Stimulated activated CD8-positive, alpha-beta memory T cell treated with anti-CD3 and anti-CD28 coated beads, Interleukin-4, amount 100 ng/mL, for 1 hour (primary cell): ENCODE measurements at places on chromosomes 6 and 20.

- DNase-seq = no peak
These were observed 1.1 kb downstream of the MGME1 start for GRCh38 chr20:17969884-17970409.

GRCh38 chr6:131966443-131966842 is 15.3 kb upstream of the CCN2 start:
- no peak for DNase-seq

- no peak for DNase-seq
These were observed 144.4 kb upstream of the SSTR4 start for GRCh38 chr20:22890594-22891300.

DNA sequence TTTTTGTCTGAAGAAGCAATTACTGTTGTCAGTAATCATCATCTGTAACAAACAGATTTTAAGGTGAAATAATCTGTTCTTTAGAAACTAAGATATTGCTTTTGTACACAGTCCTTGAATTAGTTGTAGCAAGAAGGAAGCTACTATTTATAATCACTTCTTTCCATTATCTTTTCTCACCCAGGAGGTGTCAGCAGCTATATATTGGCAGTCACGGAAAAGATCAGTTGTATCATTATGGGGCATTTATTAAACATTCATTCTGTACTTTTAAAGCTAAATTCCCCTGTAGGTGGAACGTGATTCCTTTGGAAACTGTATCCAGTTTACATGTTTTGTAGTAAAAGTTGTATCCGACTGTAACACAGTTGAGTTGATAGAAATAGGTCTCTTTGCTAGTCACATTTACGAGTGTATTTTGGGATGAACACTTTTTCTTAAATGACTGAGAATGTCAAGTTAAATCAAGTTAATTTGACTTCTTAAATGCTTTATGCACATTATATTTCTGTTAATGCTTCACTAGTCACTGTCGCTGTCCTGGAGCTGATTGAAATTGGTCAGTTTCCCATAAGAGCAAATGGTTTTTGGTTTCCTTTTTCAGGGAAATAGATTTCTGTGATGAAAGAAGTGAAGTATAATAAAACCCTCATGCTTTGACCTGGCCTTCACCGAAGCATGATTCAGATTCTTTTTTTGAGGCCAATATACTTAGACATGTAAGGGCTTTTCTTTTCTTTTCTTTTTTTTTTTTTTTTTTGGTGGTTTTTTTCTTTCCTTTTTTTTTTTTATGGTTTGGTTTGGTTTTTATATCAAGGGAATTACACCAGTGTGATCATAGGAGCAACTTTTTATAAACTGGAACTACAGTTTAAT is 5.1 kb downstream of the QKI start:
- no peak for DNase-seq

DNA sequence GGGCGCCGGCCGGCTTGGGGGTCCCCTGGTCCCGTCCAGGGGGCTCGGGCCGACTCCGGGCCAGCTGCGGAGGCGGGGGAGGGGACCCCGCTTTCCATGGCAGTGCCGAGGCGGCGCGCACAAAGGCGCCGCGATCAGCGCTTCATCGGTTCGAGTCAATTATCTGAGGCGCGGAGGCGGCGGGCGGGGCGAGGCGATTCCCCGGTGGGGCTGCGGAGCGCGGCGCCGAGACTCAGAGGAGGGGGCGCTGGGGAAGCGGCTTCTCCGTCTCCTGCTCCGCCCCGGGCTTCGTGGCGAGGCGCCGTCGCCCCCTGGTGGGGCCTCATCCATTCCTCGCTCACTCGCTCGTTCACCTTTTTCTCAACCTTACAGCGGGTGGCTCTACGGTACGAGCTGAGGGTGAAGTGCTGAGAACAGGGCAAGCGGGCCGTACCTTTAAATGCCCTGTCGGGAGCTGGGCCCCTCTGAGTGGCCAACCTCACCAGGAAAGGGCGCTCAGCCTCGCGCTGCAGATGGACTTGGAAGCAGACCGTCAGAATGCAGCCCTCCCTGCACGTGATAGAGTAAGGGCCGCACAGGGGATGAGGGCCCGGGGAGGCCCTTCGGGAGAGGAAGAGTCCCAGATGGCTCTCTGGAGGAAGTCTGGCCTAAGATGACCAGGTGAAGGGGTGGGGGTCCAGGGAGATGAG is 39.9 kb downstream of the SLC52A3 start:
- DNase-seq = no peak

DNA sequence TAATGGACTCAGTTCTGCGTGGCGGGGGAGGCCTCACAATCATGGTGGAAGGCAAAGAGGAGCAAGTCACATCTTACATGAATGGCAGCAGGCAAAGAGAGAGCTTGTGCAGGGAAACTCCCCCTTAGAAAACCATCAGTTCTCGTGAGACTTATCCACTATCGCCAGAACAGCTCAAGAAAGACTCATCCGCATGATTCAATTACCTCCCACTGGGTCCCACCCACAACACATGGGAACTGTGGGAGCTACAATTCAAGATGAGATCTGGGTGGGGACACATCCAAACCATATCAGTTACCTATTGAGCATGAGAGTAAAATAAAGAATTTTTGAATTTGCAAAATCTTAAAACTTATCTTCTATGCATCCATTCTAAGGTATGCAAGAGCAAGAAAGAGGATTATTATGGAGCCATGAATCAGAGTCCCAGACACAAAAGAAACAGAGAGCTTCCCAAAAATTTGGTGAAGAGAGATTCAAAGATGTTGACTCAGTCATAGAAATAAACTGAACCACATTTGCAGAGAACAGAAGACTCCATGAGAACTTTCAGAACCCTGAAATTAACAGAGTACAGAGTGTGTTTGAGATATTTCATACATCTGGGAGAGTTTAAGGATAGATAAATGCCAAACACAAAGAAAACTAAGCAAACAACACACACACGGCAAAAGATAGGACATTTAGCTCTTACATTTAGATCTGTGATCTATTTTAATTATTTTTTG is 17.1 kb upstream of the MOXD1 start:
- DNase-seq = no peak

DNA sequence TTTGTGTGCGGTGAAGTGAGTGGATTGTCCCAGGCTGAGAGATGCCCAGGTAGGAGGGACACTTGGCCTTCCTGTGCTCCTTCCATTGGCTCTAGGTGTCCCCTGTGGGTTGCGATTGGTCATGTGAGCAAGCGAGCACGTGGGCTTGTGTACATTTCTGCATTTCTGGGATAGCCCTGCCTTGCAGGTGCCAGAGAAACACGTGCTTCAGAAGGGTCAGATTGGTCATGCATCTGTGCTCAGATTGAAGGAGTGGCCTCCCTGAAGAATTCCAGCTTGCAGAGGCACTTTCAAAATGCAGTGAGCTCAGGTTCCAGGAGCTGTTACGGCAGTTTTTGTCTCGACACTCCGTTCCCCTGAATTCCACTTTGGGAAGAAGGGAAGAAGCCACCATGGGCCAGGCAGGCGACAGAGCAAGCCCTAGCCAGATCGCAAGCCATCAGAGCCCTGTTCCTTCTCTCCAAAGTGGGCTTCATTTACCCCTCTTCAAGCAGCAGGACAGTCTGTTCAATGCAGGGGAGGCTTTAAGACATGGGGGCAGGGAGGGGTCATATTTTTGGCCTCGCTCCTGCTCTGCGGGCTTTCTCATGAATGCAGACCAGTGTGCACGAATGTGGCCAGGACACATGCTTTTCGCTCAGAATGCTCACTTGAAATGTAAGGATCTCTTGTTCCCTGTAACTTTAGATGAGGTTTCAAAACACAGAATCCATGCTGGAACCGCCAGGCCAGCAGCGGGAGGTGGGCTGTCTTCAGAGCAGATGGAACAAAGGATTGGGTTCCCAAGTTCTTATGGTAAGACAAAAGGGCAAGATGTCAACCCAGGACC is 78.6 kb upstream of the AKAP12 start:
- no peak for DNase-seq

GRCh38 chr20:667351-668034 is 8.1 kb downstream of the SCRT2 start:
- DNase-seq = peak; percentile 38

- no peak for DNase-seq
These were observed 9.2 kb upstream of the CPNE1 start for GRCh38 chr20:35673884-35674283.

DNA sequence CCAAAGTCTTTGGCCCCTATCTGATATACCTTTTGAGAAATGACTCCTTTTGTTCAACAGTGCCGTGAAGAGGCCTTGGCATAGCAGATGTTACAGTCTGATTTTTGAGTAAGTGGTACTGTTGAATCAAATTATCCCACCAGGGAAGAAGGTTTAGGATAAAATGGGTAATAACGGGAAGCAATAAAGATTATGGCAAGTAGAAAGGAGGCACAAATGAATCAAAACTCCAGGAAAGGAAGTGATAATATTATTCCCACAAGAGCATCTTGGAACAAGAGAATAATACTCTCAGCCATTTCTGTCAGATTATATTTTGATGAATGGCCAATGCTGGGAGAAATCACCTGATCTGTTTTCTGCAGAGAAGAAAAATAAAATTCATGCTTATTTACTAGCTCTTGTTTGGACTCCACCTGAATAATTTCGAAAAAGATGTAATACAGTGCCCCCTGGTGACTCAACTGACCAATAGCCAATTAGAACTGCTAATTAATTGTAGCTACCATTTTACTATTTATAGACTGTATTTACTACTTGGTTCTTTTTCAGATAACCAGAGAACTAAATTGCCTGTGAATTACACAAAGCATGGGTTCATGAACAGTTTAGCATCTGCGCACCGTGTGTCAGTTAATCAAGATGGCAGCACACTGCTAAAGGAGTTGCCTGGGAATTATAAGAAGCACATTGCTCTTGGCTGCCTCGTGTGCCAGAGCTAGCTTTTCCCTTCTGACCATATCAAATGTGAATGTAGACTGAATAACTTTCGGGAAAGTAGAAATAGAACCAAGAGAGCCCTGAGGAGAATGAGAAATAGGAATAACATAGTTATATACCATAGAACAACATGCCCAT is 78.5 kb upstream of the TRDN start:
- DNase-seq = no peak
